Neuronal stem cell (in vitro differentiated cells): ENCODE measurements at places on chromosomes 6 and 20.
A peak's percentile ranks its signal among the peaks of the same experiment; 100 is the strongest.

DNA sequence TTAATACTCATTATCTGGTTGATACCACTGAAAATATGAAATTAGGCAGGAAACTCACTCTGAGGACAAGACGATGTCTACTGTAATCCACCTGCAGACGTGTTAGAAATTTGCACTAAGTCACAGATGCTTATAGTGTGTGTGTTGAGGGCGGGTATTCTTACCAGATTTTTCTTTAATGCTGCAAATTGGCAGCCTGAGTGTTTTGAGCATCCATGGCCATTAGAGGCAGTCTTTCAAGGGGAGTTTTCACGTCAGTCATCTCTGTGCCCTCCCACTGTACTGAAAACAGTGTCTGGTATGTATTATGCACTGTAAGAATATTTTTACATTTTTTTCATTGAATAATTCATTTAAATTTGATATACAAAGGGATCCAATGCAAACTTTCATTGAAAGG lies 266.5 kb upstream of the QKI start:
- peaks cover 4% of the 10 kb centered on the region for H3K4me1 ChIP-seq
- no peak overlapping the region for H3K27ac ChIP-seq
- H3K27me3 ChIP-seq = no peaks in the 10 kb centered on the region
- no peak overlapping the region for H3K4me3 ChIP-seq
- H3K36me3 ChIP-seq = no peaks in the 10 kb centered on the region

DNA sequence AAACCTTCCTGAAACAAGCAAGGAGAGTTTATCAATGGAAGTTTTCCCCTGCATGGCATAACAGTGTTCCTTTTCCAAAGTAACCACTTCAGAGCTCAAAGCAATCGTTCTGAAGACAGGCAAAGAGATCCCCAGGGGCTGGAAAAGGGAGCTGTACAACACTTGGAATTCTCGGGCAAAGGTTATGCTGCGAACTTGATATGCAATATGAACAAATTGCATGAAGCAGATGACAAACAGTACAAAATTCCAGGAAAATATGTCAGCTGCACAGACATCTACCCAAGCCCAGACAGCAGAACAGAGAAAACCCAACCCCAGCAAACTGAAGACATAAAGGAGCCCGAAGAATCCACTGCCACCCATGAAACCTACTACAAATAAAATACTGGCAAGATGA lies 18.4 kb downstream of the POPDC3 start:
- H3K4me1 ChIP-seq = peaks cover 12% of the 10 kb centered on the region
- H3K27ac ChIP-seq = no peak overlapping the region
- no peak for DNase-seq

DNA sequence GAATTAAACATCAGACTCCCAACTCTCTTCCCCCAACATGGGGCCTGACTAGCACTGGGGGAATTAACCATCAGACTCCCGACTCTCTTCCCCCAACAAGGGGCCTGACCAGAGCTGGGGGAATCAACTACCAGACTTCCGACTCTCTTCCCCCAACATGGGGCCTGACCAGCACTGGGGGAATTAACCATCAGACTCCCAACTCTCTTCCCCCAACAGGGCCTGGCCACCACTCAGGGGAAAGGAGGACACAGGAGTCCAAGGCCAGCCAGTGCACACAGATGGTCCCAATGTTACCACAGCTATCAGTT lies 13.1 kb downstream of the CST7 start:
- no peak for DNase-seq
- no peak overlapping the region for H3K27ac ChIP-seq
- H3K27me3 ChIP-seq = no peaks in the 10 kb centered on the region

DNA sequence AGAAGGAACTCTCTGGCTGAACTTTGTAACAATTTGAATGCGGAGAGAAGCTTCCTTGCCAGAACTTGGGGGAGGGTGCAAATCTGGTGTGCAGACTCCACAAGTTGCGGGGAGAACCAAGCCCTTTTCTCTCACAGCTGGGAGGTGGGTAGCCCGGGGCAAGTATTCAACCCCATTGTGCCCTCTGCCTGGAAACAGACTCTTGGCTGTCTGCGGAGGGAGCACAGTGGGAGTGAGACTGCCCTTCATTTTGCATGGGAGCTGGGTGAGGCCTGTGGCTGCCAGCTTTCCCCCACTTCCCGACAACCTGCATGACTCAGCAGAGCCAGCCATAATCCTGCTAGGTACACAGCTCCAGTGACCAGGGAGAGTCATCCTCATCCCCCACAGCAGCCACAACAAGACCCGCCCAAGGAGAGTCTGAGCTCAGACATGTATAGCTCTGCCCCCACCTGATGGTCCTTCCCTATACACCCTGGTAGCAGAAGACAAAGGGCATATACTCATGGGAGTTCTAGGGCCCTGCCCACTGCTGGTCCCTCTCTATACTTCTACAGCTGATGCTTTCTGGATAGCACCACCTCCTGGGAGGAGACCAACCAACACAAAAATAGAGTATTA lies 29.4 kb upstream of the TPD52L1 start:
- no peak overlapping the region for H3K4me3 ChIP-seq
- H3K27ac ChIP-seq = no peak overlapping the region
- no peak for DNase-seq
- no peaks in the 10 kb centered on the region for H3K36me3 ChIP-seq
- H3K27me3 ChIP-seq = no peaks in the 10 kb centered on the region

- DNase-seq = no peak
- no peaks in the 10 kb centered on the region for H3K27me3 ChIP-seq
- no peaks in the 10 kb centered on the region for H3K36me3 ChIP-seq
Observed at GRCh38 chr6:135906542-135906941, 55.0 kb downstream of the PDE7B start.

DNA sequence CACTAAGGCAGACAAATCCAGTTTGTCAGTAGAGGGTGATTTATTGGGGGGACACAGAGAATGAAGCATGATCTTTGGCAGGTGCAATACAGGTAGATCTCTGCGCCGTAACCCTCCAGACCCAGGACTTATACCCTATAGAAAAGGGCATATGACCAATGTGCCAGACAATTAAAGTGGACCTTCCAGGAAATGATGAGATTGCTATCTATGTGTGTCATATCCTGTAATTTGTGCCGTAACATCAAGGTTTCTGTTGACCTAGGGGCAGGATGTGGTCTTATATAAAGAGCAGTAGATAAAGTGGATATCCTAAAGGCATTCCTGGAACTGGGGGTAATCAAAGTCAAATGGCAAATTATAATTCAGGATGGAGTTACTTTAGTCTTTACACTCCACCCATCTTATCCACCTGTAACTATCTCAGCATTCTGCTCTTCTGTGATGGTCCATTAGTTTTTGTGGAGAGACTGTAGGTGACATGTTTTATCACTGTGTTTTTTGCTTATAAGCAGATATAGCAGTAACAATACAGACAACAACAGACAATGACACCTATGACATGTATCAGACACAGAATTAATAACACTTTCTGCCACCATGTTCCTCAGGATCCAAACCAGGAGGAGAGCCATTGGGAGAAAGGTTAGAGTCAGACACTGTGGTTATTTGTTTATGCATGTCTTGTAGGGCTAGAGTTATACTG lies 43.1 kb upstream of the ZNF337 start:
- no peak overlapping the region for H3K4me3 ChIP-seq
- DNase-seq = no peak
- no peaks in the 10 kb centered on the region for H3K36me3 ChIP-seq
- H3K27ac ChIP-seq = no peak overlapping the region
- no peaks in the 10 kb centered on the region for H3K4me1 ChIP-seq

- no peak overlapping the region for H3K4me3 ChIP-seq
- H3K27ac ChIP-seq = no peak overlapping the region
- H3K4me1 ChIP-seq = no peaks in the 10 kb centered on the region
- no peaks in the 10 kb centered on the region for H3K27me3 ChIP-seq
- H3K36me3 ChIP-seq = no peaks in the 10 kb centered on the region
Observed at GRCh38 chr20:47596003-47596571, 94.4 kb downstream of the NCOA3 start.

GRCh38 chr6:36697481-36697903 lies at the start of gene RAB44:
RAB44 (plus strand) TSS chr6:36697826; CDS start chr6:36704236, 6,410 bp downstream.
- no peaks in the 10 kb centered on the region for H3K4me1 ChIP-seq
- no peaks in the 10 kb centered on the region for H3K27me3 ChIP-seq
- DNase-seq = no peak
- H3K4me3 ChIP-seq = no peak within 1 kb of the TSS
- no peaks in the 10 kb centered on the region for H3K36me3 ChIP-seq

GRCh38 chr6:26033941-26034354 lies 53.3 kb upstream of the HFE start:
- no peaks in the 10 kb centered on the region for H3K27me3 ChIP-seq
- peak overlapping the region; percentile 61 for H3K4me3 ChIP-seq
- H3K27ac ChIP-seq = peak overlapping the region; percentile 93
- DNase-seq = no peak

- peaks cover 3% of the 10 kb centered on the region for H3K4me1 ChIP-seq
- H3K4me3 ChIP-seq = no peak overlapping the region
- H3K36me3 ChIP-seq = no peaks in the 10 kb centered on the region
- DNase-seq = no peak
Observed at GRCh38 chr6:10989587-10989986, 54.5 kb downstream of the ELOVL2 start.

DNA sequence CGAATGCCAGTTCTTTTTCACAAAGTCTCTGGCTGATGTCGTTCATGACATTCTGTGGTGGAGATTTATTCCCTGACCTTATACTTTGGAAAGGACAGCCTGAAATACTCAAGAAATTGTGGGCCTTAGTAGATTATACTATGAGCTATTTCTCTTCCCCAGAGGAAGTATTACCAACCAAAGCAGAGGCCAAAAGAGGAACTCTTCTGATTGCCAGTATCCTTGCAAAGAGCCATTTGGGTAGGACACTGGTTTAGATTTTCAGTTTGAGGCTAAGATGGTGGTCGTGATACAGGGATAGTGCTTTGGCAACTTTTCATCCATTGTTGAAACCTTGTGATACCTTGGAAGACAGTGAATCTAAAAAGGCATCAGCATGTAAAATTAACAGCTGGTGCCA lies 327.3 kb downstream of the HACE1 start:
- no peak overlapping the region for H3K27ac ChIP-seq
- H3K4me1 ChIP-seq = no peaks in the 10 kb centered on the region
- no peaks in the 10 kb centered on the region for H3K36me3 ChIP-seq
- H3K4me3 ChIP-seq = no peak overlapping the region
- H3K27me3 ChIP-seq = no peaks in the 10 kb centered on the region

- H3K36me3 ChIP-seq = no peaks in the 10 kb centered on the region
- no peak overlapping the region for H3K4me3 ChIP-seq
- no peak overlapping the region for H3K27ac ChIP-seq
- H3K27me3 ChIP-seq = no peaks in the 10 kb centered on the region
- no peak for DNase-seq
- H3K4me1 ChIP-seq = no peaks in the 10 kb centered on the region
Observed at GRCh38 chr20:21684671-21685070, 20.8 kb upstream of the PAX1 start.

DNA sequence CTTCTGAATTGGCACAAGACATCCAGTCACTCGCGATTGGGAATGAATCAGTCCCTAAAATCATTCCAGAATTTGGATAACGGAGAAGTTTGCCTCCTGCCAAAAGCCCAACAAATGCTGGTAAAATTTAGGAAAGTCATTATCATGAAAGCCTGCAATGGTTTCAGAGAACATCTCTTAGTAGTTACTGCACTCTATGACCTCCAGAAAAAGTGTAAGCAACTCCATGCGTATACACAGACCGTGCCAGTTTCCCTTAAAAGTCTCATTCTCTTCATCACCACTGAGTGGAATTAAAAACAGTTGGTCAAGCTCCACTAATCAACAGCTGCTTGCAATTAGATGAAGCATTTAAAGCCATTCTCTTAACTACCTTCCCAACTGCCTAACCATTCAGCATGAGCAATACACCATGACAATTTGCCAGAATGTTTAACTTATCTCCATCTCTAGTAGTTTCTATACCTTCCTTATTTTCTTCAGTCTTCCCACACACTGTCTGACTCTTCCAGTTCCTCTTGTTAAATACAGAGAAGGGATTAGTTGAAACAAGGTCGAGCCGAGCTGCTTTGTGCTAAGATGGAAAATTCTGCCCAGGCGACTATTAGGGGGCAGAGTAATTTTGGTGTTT lies 183.6 kb upstream of the PRDM1 start:
- no peak overlapping the region for H3K4me3 ChIP-seq
- no peaks in the 10 kb centered on the region for H3K27me3 ChIP-seq
- no peaks in the 10 kb centered on the region for H3K4me1 ChIP-seq
- peak; percentile 33 for DNase-seq
- peak overlapping the region; percentile 75 for H3K27ac ChIP-seq

DNA sequence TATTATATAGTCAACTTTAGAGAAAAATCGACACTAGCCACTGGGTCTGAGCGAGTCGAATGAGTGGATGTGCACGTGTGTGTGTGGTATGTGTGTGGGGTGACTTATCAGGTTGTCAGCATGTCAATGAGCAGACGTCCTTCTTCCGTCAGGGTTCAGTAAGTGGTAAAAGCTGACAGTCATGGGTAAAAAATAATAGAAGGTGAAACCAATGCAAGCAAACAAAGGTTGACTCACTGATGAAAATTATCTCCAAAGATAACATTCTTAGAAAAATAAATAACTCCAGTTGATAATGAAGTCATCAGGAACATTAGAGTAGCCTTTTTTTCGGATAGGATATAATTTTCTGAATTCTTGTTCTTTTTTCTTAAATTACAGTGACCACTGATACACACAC lies 243.8 kb upstream of the FOXQ1 start:
- no peaks in the 10 kb centered on the region for H3K4me1 ChIP-seq
- no peaks in the 10 kb centered on the region for H3K36me3 ChIP-seq
- H3K4me3 ChIP-seq = no peak overlapping the region
- no peak for DNase-seq
- no peaks in the 10 kb centered on the region for H3K27me3 ChIP-seq

GRCh38 chr6:484086-484745 lies 92.7 kb downstream of the IRF4 start:
- H3K4me3 ChIP-seq = no peak overlapping the region
- H3K27ac ChIP-seq = no peak overlapping the region
